ENCODE measurements at places on chromosomes 1 and 21. TPM values are rescaled to one million over a fixed set of nuclear protein-coding genes. Genes with fewer than 3 reads are reported as not detected.
A peak's percentile ranks its signal among the peaks of the same experiment; 100 is the strongest.

GRCh38 chr1:233543338-233544255, 70.3 kb upstream of the KCNK1 start:
- DNase-seq = peak; percentile 40

The PRDM16 gene
- 3.9 TPM for total RNA-seq

DNA sequence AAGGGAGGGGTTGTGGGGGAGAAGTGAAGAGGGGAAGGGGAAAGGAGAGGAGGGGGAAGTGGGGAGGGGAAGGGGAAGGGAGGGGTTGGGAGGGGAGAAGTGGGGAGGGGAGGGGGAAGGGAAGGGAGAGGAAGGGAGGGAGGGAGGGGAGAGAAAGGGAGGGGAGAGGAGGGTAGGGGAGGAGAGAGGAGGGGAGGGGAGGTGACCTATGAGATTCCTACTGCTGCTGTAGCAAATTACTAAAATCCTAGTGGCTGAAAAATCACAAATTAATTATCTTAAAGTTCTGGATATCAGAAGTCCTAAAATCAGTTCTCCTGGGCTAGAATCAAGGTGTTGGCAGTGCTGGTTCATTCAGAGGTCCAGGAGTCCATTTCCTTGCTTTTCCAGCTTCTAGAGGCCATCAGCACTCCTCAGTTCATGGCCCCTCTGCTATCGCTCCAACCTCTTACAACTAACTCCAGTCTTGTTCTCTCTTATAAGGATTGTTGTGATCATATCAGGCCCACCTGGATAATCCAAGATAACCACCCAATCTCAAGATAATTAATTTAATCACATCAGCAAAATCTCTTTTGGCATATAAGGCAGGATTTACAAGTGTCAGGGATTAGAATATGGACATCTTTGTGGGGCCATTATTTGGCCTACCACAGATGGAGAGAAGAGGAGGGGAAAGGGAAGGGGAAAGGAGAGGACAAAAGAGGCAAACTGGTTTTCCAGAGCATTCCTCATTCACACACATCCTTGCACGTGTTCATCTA, 30.4 kb upstream of the KANK4 start:
- no peak for DNase-seq

GRCh38 chr1:227759341-227760300, 24.4 kb downstream of the SNAP47 start:
- DNase-seq = peak; percentile 77

The GBP6 gene
- 0.23 TPM for total RNA-seq

GRCh38 chr1:85582687-85583591, 2.4 kb downstream of the CCN1 start:
- no peak for DNase-seq

The GPR153 gene
- total RNA-seq = 17.8 TPM

The FAM151A gene
- total RNA-seq = not detected

- no peak for DNase-seq
These were observed 63.3 kb upstream of the ZC3H11B start for GRCh38 chr1:219676012-219676765.

The ADGRB2 gene
- total RNA-seq = 1.6 TPM

The PSMB4 gene
- total RNA-seq = 190 TPM

The TMEM269 gene
- total RNA-seq = not detected

GRCh38 chr1:147798731-147799130, 38.3 kb upstream of the GJA5 start:
- no peak for DNase-seq

The NLRP3 gene
- 1.3 TPM for total RNA-seq

The ARF1 gene
- total RNA-seq = 285 TPM

The CFHR5 gene
- total RNA-seq = not detected

DNA sequence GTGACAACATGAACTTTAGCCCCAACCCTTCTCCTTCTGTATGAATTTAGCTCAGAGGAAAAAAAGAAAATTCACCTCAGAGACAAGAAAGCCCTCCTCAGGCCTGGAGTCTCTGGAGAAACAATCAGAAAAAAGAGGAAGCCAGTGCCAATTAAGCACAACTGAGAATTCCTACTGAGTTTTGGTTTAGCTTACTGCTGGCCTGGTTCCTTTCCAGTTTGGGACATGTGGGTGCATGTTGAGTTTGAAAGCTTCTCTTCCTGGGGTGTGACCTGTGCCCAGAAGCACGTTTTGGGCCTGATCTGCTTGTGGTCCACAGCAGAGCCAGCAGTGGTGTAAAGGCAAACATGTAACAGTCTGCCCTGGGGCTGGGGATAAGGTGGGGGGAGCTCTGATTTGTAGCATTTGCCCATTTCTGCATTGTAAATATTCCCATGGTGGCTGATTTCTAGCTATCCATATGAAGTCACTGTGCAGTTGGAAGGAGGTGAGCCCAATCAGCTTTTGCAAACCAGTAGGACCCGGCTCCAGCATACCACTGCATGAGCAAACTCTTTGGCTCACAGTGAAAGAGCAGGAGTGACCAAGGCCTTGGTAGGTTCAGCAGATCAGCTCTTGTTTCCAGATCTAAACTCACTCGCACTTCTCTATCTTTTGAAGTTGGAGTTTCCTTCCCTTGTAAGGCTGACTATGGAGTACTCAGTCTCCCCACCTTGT, 4.7 kb upstream of the THEM5 start:
- no peak for DNase-seq
